ENCODE measurements at places on chromosomes 11 and 22. TPM values are rescaled to one million over a fixed set of nuclear protein-coding genes. Genes with fewer than 3 reads are reported as not detected.

GRCh38 chr22:35645646-35646045 is 2.6 kb upstream of the APOL6 start:
- no peak for DNase-seq
- H3K4me3 ChIP-seq = no peak overlapping the region
- no peaks in the 10 kb centered on the region for H3K36me3 ChIP-seq
- no peak overlapping the region for H3K27ac ChIP-seq
- H3K4me1 ChIP-seq = peaks cover 20% of the 10 kb centered on the region
- H3K27me3 ChIP-seq = no peaks in the 10 kb centered on the region

DNA sequence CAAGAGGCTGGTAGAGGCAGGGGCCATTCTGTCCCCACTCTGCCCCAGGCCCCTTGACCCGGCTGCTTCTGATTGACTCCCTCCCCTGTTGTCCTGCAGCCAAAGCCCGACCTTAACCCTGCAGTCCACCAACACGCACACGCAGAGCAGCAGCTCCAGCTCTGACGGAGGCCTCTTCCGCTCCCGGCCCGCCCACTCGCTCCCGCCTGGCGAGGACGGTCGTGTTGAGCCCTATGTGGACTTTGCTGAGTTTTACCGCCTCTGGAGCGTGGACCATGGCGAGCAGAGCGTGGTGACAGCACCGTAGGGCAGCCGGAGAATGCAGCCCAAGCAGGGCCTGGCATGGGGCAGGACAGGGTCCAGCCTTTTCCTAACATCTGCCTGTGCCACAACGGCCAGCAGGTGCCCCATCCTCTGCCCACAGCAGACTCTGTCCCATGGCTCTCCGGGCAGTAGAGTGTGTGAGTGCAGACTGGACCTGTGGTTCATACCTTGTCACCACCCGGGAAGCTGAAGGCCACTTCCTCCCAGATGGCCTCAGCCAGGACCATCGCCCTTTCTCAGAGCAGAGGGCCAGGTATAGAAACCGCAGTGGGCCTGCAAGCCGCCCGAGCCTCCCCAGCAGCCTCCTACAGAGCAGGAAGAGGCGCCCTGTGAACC is 26.8 kb upstream of the MGAT3 start:
- no peak for DNase-seq
- H3K27me3 ChIP-seq = no peaks in the 10 kb centered on the region

Gene ME3
- 49.6 TPM for total RNA-seq

DNA sequence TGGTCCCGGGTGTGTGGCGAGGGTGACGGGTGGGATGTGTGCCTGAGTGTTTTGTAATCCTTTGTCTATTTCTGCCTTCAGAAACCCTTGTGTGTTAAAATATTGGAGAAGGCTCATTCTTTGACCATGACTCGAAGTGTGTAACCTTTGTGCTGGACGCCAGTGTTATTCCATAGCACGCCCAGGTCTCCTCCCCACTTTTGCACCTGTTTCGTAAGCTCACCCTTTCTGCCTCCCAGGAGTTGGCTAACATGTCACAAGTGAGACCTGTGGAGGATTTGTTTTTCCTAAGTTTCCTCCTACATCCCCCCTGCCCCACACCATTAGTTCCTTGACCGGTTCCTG is 382 bp downstream of the C11orf54 start:
- H3K27me3 ChIP-seq = no peaks in the 10 kb centered on the region
- DNase-seq = peak; percentile 41
- peaks cover 43% of the 10 kb centered on the region for H3K4me1 ChIP-seq
- H3K36me3 ChIP-seq = peaks cover 14% of the 10 kb centered on the region

GRCh38 chr11:44387825-44388224 is 77.9 kb upstream of the ALX4 start:
- H3K27me3 ChIP-seq = no peaks in the 10 kb centered on the region
- no peak overlapping the region for H3K27ac ChIP-seq
- H3K4me1 ChIP-seq = peaks cover 16% of the 10 kb centered on the region
- no peaks in the 10 kb centered on the region for H3K36me3 ChIP-seq

Gene KCNE3
- 1.3 TPM for total RNA-seq

- H3K4me1 ChIP-seq = no peaks in the 10 kb centered on the region
- no peak overlapping the region for H3K27ac ChIP-seq
- no peak for DNase-seq
- H3K27me3 ChIP-seq = peaks cover 36% of the 10 kb centered on the region
- no peaks in the 10 kb centered on the region for H3K36me3 ChIP-seq
Observed at GRCh38 chr11:66012946-66013761, 1.3 kb downstream of the CST6 start.

GRCh38 chr11:117720061-117720511 is 76.9 kb downstream of the DSCAML1 start:
- no peaks in the 10 kb centered on the region for H3K36me3 ChIP-seq
- peak overlapping the region; percentile 26 for H3K4me3 ChIP-seq
- peaks cover 26% of the 10 kb centered on the region for H3K27me3 ChIP-seq
- peaks cover 50% of the 10 kb centered on the region for H3K4me1 ChIP-seq
- DNase-seq = peak; percentile 81

GRCh38 chr11:9576701-9577381 is 3.4 kb downstream of the WEE1 start:
- peak overlapping the region; percentile 73 for H3K4me3 ChIP-seq

Gene ACTN3
- 33.0 TPM for total RNA-seq

Gene BDNF
- 2.1 TPM for total RNA-seq

DNA sequence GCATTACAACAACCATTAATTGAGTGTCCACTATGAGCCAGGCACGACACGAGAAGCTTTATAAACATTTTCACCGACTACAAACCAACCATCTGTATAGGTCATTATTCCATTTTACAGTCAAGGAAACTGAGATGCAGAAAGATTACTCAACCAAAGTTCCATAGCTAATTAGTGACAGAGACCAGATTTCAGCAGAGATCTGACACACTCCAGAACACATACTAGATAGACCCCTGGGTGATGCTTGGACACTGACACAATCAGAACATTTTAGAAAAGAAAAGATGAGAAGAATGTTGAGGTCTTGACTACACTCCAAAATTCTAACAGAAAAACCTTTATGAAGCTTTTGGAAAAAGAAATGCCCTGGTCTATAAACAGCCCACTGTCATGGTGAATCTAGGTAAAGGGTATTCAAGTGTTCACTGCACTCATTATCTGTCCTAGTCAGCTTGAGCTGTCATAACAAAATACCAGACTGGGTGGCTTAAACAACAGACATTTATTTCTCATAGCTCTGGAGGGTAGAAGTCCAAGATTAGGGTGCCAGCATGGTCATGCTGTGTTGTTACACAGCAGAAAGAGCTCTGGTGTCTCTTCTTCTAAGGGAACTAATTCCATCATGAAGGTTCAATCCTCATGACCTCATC is 89.0 kb downstream of the RELT start:
- H3K4me3 ChIP-seq = no peak overlapping the region
- H3K4me1 ChIP-seq = peaks cover 9% of the 10 kb centered on the region
- no peaks in the 10 kb centered on the region for H3K36me3 ChIP-seq

GRCh38 chr22:28728621-28729313 is 12.9 kb downstream of the CHEK2 start:
- DNase-seq = no peak
- no peak overlapping the region for H3K4me3 ChIP-seq
- no peak overlapping the region for H3K27ac ChIP-seq
- H3K27me3 ChIP-seq = no peaks in the 10 kb centered on the region
- H3K36me3 ChIP-seq = no peaks in the 10 kb centered on the region

Gene GNAZ
- 31.3 TPM for total RNA-seq

GRCh38 chr11:60455531-60456042 is at the start of gene MS4A1:
MS4A1 (plus strand) TSS chr11:60455847; CDS start chr11:60462375, 6,528 bp downstream.
- H3K27me3 ChIP-seq = no peaks in the 10 kb centered on the region
- no peak within 1 kb of the TSS for H3K27ac ChIP-seq
- no peaks in the 10 kb centered on the region for H3K36me3 ChIP-seq
- H3K4me3 ChIP-seq = no peak within 1 kb of the TSS
- H3K4me1 ChIP-seq = no peaks in the 10 kb centered on the region
- DNase-seq = no peak

DNA sequence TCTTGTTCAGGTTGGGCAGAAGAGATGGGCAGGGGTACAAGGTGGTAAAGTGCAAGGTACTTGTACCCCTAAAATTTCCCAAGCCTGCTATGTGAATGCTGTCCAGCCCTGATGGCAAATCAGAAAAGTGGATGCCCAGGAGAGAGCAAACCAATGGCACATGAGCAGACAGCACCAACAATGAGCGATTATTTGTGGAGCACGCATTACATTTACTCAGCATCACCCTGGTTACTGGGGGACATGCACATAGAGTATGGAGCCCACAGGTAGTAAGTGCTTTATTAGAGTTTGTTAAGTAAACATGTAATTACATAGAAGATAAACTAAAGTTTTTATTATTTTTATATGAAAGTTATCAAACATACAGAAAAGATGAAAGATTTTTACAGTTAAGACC is 165.7 kb downstream of the NTM start:
- H3K4me3 ChIP-seq = no peak overlapping the region
- H3K27ac ChIP-seq = no peak overlapping the region
- H3K4me1 ChIP-seq = peaks cover 34% of the 10 kb centered on the region
- H3K27me3 ChIP-seq = no peaks in the 10 kb centered on the region
- H3K36me3 ChIP-seq = no peaks in the 10 kb centered on the region

DNA sequence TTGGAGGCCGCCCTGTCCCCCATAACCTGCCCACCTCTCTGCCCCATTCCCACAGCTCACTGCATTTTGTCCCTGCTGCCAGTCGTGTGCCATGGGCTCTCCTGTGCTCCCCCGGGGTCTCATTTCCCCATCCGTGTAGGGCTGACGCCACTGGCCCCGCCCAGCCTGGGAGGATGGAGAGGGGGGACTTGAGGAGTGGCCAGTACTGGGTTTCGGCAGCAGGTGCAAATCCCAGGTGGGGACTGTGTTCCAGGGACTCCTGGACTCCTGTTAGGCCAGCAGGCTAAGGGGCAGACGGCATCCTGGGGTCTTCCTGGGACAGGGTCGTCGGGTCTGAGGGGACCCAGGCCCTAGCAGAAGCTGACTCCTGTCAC is 1.2 kb upstream of the MYO7A start:
- no peak overlapping the region for H3K27ac ChIP-seq
- peak; percentile 47 for DNase-seq
- H3K36me3 ChIP-seq = no peaks in the 10 kb centered on the region
- peaks cover 9% of the 10 kb centered on the region for H3K4me1 ChIP-seq
- peak overlapping the region; percentile 55 for H3K4me3 ChIP-seq
- no peaks in the 10 kb centered on the region for H3K27me3 ChIP-seq

DNA sequence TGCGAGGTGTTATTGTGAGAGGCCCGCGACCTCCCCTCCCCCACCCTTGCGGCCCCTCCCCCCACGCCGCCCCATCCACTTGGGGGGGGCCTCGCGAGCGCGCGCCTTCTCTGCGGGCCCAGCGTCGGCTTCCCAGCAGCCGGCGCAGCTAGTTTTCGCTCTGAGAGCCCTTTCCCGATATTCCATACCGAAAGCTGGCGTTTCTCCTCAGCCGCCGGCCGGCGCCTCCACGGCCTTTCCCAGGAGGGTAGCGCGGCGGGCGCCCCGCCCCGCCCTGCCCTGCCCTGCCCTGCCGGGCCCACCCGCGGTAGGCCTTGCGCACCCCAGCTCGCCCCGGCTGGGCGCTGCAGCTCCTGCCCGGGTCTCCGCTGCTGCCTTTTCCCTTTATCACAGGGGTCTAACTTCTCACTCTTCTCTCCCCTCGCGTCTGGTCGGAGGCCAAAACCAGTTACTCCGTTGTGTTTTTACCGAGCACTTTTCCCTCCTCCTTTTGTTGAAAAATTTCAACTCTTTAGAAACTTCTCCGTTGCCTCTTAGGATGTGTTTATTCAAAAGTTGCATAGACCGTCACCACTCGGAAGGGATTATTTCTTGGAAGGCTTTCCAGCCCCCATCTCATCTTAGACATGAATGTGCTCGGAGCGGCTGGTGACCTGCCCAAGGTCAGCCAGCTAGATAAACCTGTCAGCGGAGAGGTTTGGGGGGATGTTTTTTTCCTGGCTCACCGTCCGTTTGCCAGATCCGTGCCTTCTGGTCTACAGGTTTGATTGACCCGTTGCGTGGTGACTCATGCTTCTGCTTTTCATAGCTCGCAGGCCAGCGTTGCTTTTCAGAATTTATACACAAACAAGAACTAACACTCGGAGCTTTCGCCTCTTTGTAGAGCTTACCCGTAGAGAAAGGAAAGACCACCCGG is 648 bp downstream of the PAFAH1B2 start:
- peaks cover 2% of the 10 kb centered on the region for H3K36me3 ChIP-seq
- peaks cover 9% of the 10 kb centered on the region for H3K4me1 ChIP-seq
- H3K27me3 ChIP-seq = no peaks in the 10 kb centered on the region
- peak overlapping the region; percentile 81 for H3K27ac ChIP-seq
- H3K4me3 ChIP-seq = peak overlapping the region; percentile 95

- DNase-seq = no peak
- no peak overlapping the region for H3K27ac ChIP-seq
- no peaks in the 10 kb centered on the region for H3K36me3 ChIP-seq
- peaks cover 8% of the 10 kb centered on the region for H3K27me3 ChIP-seq
Observed at GRCh38 chr22:49959782-49960158, 802 bp upstream of the PIM3 start.

Gene SBF2
- total RNA-seq = 48.2 TPM

Gene OR5L1
- total RNA-seq = not detected

Gene PRR33
- total RNA-seq = not detected

- peak; percentile 43 for DNase-seq
- no peaks in the 10 kb centered on the region for H3K36me3 ChIP-seq
- H3K4me1 ChIP-seq = peaks cover 22% of the 10 kb centered on the region
Observed at GRCh38 chr11:115612046-115612730, 108.0 kb upstream of the CADM1 start.

GRCh38 chr11:16924826-16925560 is 89.2 kb downstream of the PLEKHA7 start:
- peaks cover 61% of the 10 kb centered on the region for H3K4me1 ChIP-seq
- no peak overlapping the region for H3K27ac ChIP-seq
- peaks cover 51% of the 10 kb centered on the region for H3K27me3 ChIP-seq
- H3K4me3 ChIP-seq = peak overlapping the region; percentile 65
- no peaks in the 10 kb centered on the region for H3K36me3 ChIP-seq
- DNase-seq = peak; percentile 72

- DNase-seq = no peak
- H3K36me3 ChIP-seq = no peaks in the 10 kb centered on the region
- H3K27me3 ChIP-seq = no peaks in the 10 kb centered on the region
- H3K4me3 ChIP-seq = no peak overlapping the region
- H3K4me1 ChIP-seq = peaks cover 37% of the 10 kb centered on the region
Observed at GRCh38 chr22:20530368-20531153, 23.2 kb downstream of the MED15 start.

GRCh38 chr11:128291835-128292234 is 295.5 kb downstream of the ETS1 start:
- no peaks in the 10 kb centered on the region for H3K36me3 ChIP-seq
- DNase-seq = no peak
- H3K27me3 ChIP-seq = no peaks in the 10 kb centered on the region
- no peak overlapping the region for H3K4me3 ChIP-seq
- no peaks in the 10 kb centered on the region for H3K4me1 ChIP-seq
- H3K27ac ChIP-seq = no peak overlapping the region

DNA sequence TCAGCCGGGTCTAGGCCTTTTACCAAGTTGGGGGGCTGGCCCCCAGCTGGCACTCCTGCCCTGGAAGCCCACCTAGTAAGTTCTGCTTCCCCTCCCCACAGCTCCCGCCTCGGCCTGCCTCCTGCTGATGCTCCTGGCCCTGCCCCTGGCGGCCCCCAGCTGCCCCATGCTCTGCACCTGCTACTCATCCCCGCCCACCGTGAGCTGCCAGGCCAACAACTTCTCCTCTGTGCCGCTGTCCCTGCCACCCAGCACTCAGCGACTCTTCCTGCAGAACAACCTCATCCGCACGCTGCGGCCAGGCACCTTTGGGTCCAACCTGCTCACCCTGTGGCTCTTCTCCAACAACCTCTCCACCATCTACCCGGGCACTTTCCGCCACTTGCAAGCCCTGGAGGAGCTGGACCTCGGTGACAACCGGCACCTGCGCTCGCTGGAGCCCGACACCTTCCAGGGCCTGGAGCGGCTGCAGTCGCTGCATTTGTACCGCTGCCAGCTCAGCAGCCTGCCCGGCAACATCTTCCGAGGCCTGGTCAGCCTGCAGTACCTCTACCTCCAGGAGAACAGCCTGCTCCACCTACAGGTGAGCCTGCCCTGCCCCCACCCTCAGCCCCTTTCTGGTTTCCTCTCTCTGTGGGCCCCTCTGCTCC is 7.3 kb downstream of the RTN4RL2 start:
- peaks cover 9% of the 10 kb centered on the region for H3K27me3 ChIP-seq
- H3K4me3 ChIP-seq = no peak overlapping the region
- peaks cover 19% of the 10 kb centered on the region for H3K4me1 ChIP-seq
- no peak overlapping the region for H3K27ac ChIP-seq
- no peaks in the 10 kb centered on the region for H3K36me3 ChIP-seq
